ENCODE measurements at places on chromosomes 5 and 9.

- DNase-seq: no peak
Measured at GRCh38 chr5:172861461-172861860, 27.4 kb downstream of the ERGIC1 start.

GRCh38 chr9:80320480-80320879, 748.7 kb downstream of the TLE4 start:
- no peak for DNase-seq

DNA sequence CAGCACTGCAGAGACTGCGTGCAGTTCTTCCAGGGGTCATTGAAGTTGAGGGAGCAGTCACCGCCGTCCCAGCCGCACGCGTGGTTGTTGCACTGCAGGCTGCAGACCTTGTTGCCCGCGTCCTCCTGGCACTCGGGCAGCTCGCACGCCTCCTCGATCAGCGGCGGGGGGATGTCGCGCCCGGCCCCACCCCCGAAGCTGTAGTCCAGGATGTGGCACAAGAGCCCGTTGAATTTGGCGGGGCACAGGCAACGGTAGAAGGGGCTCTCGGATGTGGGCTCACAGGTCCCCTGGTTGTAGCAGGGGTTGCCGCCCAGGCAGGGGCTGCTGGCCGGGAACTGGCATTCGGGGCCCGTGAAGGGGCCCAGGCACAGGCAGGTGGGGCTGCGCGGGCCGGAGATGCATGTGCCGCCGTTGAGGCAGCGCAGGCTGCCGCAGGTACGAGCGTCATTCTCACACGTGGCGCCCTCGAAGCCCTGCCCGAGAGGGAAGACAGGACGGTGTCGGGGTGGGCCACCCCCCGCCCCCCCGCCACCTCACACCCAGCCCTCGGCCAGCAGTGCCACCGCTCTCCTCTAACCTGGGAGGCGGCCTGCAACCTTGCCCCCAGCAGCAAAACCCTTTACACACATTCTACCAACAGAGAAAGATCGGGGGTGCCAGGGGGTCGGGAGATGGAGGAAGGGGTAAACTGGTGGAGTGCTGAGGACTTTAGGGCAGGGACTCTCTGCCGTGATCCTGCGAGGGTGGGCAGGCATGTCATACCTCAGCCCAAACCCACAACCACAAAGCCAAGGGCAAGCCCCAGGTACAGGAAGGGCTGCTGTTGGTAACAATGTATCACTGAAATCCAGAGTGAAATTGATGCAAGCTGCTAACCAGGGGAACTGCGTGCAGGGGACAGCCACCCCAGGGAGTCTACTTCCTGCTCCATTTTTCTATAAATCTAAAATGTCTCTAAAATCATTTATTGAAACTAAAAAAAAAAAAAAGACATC, 22.9 kb upstream of the SEC16A start:
- no peak for DNase-seq

DNA sequence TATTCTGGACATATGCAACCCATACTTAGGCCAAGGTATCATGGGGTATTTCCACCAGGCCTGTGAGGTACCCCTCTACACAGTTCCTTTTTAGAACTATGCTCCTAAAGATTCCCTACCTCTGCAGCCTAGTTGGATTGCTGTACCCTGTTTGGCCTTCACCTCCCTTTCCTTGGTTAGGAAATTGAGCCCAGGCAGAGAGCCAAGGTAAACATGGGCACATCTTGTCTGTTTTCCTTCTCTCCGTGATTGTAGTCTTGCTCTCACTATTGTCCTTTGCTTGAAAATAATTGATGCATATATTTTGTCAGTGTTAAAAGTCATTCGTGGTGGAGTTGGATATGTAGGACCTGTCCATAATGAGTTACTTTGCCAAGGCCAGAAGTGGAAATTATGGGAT, 26.7 kb downstream of the BDP1 start:
- no peak for DNase-seq

GRCh38 chr9:8599937-8600336, 800.4 kb upstream of the DMAC1 start:
- no peak for DNase-seq

- no peak for DNase-seq
Measured at GRCh38 chr5:173123416-173123815, 20.9 kb upstream of the BNIP1 start.

DNA sequence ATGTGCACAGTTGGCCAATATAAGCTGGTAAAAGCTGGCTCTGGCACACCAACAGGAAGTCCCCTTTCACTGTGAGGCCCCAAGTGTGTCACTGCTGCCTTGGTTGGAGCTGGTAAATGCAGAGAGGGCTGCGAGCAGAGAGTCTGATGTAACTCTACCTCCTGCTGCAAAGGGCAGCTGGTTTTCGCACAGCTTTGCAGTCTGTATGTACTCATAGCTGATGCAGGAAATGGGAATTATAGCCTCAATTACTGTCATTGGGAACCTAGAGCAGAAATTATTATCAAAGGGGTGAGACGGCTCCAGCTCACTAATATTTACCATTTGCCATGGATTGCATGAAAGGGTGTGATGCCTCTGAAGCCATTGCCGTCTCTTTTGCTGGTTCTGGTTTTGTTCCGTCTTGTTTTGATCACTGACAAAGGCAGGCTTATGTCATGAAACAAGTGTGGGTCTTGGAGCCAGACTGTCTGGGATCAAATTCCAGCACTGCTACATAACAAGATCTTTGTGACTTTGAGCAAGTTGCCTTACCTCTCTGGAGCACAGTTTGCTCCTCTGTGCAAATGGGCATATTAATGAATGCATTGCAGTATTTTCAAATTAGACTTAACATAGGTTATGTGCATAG, 124.3 kb upstream of the SLC25A48 start:
- no peak for DNase-seq

DNA sequence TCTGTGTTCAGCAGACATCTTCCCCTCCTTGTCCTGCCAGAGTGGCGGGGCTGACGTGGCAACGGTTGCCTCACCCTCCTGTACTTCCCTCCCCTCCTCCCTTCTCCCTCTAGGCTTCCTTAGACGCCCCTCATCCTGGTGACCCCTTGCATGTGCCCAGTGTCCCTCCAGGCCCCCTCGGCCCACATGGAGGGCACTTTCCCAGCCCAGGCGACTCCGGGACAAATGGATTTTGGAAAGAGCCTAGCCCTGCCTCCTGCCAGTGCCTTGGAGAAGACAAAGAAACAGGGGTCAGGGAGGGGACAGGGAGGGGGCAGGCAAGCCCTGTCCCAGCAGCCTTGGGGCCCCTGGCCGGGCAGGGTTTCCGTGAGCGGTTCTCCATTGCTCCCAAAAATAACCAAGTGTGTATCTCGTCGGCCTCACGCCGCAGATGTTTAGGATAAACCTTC, 38.3 kb upstream of the NEURL1B start:
- no peak for DNase-seq

DNA sequence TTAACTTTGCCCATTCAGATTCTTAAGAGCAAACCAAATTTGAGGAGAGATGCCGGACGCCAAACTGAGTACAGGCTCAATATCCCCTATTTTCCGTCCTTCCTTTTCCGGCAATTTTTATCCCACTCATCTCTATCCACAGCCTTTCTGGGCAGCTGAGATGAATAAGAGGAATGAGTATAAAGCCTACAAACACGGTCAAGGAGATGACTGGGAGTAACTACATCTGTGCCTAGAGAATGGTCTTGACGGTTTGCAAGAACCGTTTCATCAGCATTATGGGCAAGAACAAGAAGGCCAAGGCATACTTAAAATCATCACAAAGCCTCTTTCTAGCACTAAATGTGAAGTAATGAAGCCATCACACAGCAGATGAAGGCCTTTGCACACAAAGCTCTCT, 227.3 kb downstream of the DCP2 start:
- DNase-seq: no peak

DNA sequence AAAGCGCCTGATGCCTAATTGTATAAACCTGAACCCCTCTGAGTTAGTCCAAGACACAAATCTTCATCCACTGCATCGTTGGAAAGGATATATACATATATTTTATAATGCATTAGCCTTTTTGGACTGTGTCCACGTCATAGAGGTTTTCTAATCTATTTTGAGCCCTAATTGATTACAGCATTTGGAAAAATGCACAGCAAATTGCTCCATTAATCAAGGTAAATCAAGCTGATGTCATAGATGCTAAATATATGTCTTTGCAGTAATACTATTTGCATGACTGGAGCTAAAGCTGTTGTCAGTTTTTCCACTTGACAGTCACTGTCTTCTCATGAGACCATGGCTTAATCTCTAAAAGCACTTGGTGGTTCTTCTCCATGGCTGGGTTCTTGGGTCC, 483.5 kb upstream of the TNC start:
- no peak for DNase-seq

GRCh38 chr9:128280084-128280622, 4.1 kb downstream of the SWI5 start:
- DNase-seq: no peak

DNA sequence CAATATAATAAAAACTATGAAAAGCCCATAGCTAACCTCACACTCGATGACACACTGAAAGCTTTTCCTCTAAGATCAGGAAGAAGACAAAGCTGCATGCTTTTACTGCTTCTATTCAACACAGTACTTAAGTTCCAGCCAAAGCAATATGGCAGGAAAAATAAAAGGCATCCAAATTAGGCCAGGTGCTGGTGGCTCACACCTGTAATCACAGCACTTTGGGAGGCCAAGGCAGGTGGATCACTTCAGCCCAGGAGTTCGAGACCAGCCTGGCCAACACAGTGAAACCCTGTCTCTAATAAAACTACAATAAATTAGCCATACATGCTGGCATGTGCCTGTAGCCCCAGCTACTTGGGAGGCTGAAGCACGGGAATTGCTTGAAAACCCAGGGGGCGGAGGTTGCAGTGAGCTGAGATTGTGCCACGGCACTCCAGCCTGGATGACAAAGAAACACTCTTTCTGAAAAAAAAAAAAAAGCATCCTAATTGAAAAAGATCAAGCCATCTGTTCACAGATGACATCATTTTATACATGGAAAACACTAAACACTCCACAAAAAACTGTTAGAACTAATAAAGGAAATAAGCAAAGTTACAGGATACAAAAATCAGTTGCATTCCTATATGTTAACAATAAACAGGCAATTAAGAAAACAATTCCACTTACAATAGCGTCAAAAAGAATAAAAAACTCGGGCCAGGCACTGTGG, 17.9 kb downstream of the ZFR start:
- DNase-seq: no peak

DNA sequence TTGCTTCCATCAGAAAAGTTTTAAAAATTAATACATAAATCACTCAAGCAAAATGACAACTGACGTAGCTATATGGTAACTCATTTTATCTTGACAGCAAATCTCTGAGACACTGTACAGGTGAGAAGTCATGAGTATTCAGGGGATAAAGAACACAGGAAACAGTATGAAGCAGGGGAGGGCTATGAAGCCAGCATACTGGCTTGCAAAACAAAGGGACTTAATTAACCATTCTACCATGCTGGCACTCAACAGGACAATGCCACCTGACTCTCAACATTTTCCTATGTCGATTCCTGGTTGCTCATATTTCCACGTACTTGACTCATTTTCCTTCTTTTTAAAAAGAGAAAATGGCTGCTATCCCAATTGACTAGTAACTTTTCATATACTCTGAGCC, 151.4 kb upstream of the RETREG1 start:
- no peak for DNase-seq

GRCh38 chr9:77922591-77922990, 109.0 kb downstream of the GNAQ start:
- no peak for DNase-seq

- no peak for DNase-seq
Measured at GRCh38 chr5:173554989-173555705, 61.3 kb downstream of the BOD1 start.

- DNase-seq: no peak
Measured at GRCh38 chr5:173880306-173880985, 7.7 kb upstream of the CPEB4 start.

DNA sequence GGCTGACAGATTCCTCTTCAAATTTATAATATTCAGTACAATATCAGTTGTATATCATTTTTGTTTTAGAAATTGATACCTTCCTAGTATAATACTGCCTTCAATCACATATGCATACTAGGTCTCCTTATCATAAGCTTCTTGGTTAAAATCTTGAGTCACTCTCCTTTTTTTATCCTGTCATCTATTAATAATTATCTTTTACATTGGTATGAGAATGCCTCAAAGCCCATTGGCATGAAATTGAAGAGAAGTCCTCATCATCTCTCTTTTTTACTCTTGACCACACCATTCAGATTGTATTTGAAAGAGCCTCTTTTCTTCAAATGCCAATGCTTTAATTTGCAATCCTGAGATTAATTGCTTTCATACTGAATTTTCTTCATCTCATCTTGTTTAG, 810.3 kb downstream of the BRINP1 start:
- DNase-seq: no peak

GRCh38 chr5:77285251-77285841, 74.9 kb downstream of the PDE8B start:
- DNase-seq: peak; percentile 34

- no peak for DNase-seq
Measured at GRCh38 chr5:34930870-34931269, 1.5 kb downstream of the DNAJC21 start.

DNA sequence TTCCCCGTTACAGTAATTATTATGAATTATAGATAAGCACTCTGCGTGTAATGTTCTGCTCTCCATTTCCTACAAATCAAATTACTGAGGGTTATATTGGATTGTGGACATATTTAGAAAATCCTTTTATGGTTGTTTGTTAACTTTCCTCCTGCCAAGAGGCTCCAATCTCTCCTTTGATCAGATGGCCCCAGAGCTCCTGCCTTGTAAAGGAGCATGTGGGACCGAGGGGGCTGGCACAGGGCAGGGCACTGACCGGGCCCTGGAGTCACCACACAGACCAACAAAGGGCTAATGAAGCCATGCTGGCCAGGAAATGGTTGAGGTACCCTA, 415.9 kb downstream of the EFNA5 start:
- DNase-seq: no peak

DNA sequence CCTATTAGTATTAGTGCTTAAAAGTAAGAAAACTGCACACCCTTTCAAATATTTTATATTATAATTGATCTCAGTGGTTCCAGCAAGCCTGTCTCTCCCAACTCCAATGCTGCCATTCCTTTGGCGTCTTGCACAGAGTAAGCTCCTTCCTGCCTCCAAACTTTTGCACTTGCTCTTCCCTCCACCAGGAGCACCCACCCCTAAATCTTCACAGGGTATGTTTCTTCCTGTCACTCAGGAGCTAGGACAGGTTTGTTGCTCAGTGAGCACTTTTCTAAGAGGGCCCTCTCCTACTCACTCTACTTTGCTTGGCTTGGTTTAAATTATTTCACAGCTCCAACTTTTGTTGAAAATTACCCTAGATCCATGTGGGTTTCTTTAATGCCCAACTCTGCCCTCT, 189.1 kb upstream of the ADRA1B start:
- peak; percentile 45 for DNase-seq

DNA sequence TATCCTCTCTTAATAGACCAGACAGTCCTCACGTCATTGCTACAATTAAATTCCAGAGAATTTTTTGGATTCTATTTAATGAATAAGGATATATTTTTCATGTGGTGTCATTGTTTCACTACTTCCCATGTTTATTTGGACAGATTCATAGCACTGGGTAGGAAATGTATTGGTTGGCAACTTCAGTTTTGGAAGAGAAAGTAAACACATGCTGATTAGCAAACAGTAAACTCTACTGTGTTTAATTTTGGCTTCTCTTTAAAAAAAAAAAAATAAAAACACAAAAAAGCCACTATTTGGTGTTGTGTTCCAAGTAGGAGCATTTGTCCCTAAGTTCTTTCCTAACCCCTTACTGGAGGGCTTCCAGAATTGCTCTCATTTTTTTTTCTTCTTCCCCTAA, 77.3 kb downstream of the NFIB start:
- no peak for DNase-seq

Data from esophagus muscularis mucosa (tissue), 4 donors.